Spinal cord (tissue), 10 donors: ENCODE measurements at places on chromosomes 12 and 14. TPM values are rescaled to one million over a fixed set of nuclear protein-coding genes. Genes with fewer than 3 reads are reported as not detected.

DNA sequence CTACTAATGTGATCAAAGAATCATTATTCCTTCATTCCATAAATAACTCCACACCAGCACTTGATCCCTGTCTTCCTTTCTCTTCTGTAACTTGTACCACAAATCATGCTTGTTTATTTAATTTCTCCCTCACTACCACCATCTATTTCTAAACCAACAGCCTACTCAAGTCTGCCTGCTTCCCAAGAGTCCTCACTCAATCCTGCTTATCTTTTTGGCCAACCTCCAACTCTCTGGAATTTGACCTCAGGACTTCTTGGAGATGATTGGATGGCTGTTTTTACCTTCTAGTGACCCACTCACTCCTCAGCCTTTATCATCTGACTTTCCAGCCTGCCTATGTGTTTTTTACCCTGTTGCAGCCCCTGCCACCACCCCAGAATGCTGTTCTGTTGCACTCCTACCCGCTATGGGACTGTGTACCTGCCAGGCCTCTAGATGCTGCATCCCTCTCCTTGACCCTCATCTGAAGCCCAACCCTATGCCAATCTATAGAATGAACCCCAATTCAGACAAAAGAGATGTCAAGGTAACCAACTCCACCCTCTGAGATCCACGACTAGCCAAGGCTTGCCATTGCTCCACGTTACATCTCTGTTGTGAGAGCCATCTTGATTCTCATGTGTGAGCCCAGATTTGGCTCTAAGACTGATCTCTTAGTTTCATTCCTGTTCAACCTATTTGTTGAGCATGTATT is 150.2 kb upstream of the PLEKHG7 start:
- no peak for DNase-seq

GRCh38 chr14:98350213-98350612 is 921.8 kb downstream of the BCL11B start:
- DNase-seq, result no peak

GRCh38 chr14:68547305-68548193 is 245.3 kb downstream of the ZFP36L1 start:
- DNase-seq, result no peak

GRCh38 chr12:94938583-94938982 is 64.9 kb downstream of the NDUFA12 start:
- DNase-seq, result no peak

DNA sequence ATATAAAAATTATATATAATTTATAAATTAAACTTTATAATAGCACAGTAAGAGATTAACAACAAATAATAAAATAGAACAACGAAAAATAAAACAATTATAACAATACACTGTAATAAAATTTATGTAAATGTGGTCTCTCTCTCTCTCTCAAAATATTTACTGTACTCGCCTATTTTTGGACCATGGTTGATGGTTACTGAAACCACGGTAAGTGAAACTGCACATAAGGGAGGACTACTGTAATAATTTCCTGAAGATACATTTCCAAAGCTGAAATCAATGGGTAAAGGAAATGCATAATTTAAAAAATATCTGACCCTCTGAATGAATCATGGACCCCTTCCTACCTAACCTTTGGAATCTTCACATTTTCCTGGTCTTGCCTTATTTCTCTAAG is 48.9 kb downstream of the NTN4 start:
- no peak for DNase-seq

DNA sequence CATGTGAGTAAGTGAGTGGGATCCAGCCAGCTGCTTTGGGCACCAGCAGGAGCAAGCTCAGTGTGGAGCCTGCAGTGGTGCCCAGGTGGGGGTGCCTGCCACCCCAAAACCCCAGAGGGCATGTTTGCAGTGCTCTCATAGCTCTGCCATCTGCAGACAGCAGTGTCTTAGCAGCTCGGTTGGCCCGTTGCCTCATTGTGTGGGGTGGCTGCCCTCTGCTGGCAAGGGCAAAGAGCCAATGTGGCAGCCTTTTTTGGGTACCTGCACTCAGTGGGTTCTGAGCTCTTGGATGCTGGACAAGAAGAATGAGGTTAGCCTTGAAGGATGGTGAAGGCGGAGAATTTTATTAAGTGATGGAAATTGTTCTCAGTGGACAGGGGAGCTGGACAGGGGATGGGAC is 52.3 kb downstream of the NEUROD4 start:
- no peak for DNase-seq

DNA sequence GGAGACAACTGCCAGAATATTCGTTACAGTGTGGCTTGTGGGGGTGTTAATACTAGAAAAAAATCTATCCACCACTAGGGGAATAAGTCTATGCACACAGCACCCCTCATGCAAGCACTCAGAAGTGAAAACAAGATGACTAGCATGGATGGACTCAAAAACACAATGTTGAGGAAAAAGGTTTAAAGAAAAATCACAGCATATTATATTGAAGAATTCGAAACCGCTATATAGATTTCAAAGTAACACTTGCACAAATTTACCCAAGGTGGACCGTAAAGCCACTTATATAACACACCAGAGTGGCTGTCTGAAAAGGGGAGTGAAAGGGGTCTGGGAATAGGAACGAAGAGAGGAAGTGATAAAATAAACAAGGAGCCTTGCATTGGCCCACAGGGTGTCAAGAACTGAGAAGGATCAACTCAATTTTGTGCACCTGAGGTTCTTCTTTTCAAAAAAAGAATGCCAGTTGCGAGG is 544 bp downstream of the ABCD4 start:
- DNase-seq, result peak; percentile 36

DNA sequence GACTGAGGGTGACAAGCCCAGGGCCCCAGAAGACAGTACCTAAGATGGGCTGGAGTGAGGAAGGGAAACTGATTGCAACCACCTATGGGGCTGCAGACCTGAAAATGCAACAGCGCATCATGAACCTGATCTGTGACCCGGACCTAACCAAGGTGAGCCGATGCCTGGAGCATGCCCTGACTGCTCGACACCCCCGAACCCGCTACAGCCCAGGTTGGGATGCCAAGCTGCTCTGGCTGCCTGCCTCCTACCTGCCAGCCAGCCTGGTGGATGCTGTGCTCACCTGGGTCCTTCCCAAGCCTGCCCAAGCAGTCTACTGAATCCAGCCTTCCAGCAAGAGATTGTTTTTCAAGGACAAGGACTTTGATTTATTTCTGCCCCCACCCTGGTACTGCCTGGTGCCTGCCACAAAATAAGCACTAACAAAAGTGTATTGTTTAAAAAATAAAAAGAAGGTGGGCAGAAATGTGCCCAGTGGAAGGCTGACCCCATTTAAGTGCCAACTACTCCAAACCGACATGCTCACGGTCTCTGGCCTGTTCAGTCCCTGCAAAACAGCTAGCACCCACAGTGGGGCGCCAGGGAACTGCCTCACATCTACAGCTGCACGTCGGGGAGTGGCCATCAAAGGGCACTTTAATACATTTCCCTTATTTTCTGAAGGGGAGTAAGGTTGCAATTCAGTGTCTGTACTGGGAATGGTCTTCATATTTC is 4.2 kb downstream of the RDH5 start:
- DNase-seq, result no peak

CLEC9A gene
- polyA plus RNA-seq, result 0.30 TPM
